ENCODE measurements at places on chromosomes 6 and 20.

DNA sequence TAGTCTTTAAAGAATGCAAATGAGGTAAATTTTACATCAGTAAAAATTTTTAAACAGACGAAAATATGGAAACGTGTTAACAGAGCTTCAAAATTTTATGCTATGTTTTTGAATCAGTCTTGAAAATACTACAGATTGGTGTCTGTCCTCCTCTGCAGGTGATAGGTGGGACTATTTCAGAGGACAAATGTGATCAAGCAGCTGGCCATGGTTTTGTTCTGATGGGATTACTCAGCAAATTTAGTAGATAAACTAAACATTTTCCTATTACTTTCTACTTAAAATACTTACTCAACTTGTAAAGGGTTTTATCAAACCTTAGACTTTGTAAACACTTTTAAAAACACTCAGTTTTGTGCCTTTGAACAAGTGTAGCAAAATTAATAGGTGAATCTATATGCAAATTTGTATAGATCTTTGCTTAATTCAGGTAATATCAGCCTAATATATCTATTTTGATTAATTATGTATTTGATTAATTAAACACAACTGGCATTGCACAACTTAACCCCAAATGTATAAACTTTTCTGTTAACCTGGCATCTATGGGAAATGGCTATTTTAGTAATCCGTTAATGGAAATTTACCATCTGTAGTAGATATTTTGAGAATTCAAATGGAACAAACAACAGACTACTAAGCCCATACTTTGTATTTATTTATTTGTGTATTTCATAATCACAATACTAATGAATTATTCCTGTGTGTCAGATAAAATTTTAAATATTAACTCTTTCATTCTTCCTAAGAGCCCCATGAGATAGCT is 22.5 kb downstream of the ADGRB3 start:
- H3K27me3 ChIP-seq = no peaks in the 10 kb centered on the region
- H3K36me3 ChIP-seq = no peaks in the 10 kb centered on the region
- DNase-seq = no peak
- H3K4me1 ChIP-seq = no peaks in the 10 kb centered on the region

DNA sequence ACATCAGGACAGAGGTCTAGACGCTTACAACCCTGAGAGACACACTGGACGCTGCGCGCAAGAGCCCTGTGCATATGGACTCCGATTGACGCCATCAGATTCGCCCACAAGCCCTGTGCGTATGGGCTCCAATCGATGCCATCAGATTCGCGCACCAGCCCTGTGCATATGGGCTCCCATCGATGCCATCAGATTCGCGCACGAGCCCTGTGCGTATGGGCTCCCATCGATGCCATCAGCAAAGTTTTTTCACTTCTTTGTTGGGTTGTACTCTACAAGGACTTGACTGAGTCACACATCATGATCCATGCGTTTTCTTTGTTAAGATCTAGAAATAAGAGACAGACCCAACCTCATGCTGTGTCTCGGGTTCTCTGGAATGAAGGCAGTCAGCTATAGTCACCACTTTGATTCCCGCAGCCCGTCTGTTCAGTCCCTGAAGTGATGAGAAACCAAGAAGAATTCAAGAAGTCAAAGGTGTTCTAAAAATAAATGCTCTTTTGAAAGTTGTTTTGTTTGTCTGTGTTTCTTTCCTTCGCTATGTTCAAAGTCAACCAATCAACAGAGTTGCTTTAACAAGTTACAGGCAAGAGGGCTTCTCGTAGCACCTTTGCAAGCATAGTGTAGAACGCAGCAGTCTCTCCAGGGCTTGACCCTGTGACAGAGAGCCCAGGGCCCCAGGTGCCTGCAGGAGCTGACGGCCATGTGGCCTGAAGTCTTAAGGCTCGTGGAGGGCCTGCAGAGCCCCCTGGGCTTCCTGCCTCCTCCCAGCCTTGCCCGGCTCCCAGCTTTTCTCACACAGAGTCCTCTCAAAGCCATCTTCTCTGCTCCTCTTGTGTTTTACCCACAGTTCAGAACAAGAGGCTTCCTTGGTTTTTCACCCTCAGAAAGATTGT is 7.9 kb downstream of the RPS6KA2 start:
- no peak for DNase-seq
- H3K4me1 ChIP-seq = no peaks in the 10 kb centered on the region
- peaks cover 2% of the 10 kb centered on the region for H3K27me3 ChIP-seq
- no peaks in the 10 kb centered on the region for H3K36me3 ChIP-seq
- H3K27ac ChIP-seq = no peak overlapping the region

- no peaks in the 10 kb centered on the region for H3K36me3 ChIP-seq
- no peak for DNase-seq
- H3K27ac ChIP-seq = no peak overlapping the region
- no peaks in the 10 kb centered on the region for H3K27me3 ChIP-seq
Observed at GRCh38 chr20:19129306-19129705, 83.1 kb upstream of the SLC24A3 start.

- H3K4me1 ChIP-seq = peaks cover under 1% of the 10 kb centered on the region
- no peak for DNase-seq
- no peak overlapping the region for H3K27ac ChIP-seq
- no peak overlapping the region for H3K4me3 ChIP-seq
- no peaks in the 10 kb centered on the region for H3K36me3 ChIP-seq
- H3K27me3 ChIP-seq = no peaks in the 10 kb centered on the region
Observed at GRCh38 chr20:59949911-59950310, 8.3 kb upstream of the CDH26 start.

DNA sequence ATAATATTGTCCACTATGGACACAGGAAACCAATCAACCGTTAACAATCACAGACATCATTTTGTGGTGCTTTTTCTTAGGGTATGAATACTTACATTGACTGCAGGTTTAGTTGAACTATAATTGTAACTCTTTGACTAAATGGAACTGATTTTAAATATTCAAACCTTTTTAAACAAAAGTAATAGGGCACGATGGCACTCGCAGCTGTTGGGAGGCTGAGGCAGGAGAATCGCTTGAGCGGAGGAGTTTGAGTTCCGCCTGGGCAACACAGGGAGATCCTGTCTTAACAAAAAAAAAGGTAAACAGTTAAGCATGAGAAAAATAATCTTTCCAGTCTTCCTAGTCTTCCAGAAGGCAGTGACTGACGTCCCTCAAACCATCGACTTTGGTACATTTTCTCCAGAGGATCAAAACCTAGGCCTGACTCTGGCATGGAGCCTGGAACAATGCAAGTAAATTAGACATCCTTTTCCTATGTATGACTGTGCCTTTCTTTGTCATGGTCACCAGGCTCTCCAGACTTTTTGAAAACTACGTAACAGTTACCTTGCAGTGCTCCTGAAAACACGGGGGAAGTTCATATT is 16.6 kb upstream of the PRDM13 start:
- H3K27ac ChIP-seq = no peak overlapping the region
- DNase-seq = no peak
- H3K36me3 ChIP-seq = no peaks in the 10 kb centered on the region
- peaks cover 2% of the 10 kb centered on the region for H3K27me3 ChIP-seq
